ENCODE measurements at places on chromosomes 6 and 20. TPM values are rescaled to one million over a fixed set of nuclear protein-coding genes. Genes with fewer than 3 reads are reported as not detected.

Gene ID1
- 254 TPM for total RNA-seq

Gene NKAIN4
- total RNA-seq: 0.17 TPM

Gene CLDN20
- not detected for total RNA-seq

Gene KCNQ2
- not detected for total RNA-seq

Gene SIM1
- total RNA-seq: under 0.01 TPM

Gene STX16
- 58.0 TPM for total RNA-seq

Gene GLP1R
- not detected for total RNA-seq

Gene NMBR
- total RNA-seq: not detected

Gene DNAAF9
- 11.4 TPM for total RNA-seq

Gene TMEM244
- total RNA-seq: not detected

Gene GTSF1L
- total RNA-seq: not detected

Gene SIRPB1
- 0.77 TPM for total RNA-seq

Gene C20orf202
- total RNA-seq: 0.58 TPM

Gene PPP1R16B
- total RNA-seq: 0.60 TPM

Gene EDN3
- under 0.01 TPM for total RNA-seq

Gene ZNF165
- total RNA-seq: under 0.01 TPM

Gene OTOR
- not detected for total RNA-seq

Gene RBM24
- 3.0 TPM for total RNA-seq

Gene HLA-DOA
- not detected for total RNA-seq

Gene TULP4
- 39.2 TPM for total RNA-seq

Gene TBX18
- 29.6 TPM for total RNA-seq

Gene ALDH8A1
- total RNA-seq: not detected

Gene PRDM13
- not detected for total RNA-seq

All from pericardium fibroblast (primary cell).